Esophagus mucosa (tissue), 1 donor: ENCODE measurements at places on chromosomes 6 and 20.

DNA sequence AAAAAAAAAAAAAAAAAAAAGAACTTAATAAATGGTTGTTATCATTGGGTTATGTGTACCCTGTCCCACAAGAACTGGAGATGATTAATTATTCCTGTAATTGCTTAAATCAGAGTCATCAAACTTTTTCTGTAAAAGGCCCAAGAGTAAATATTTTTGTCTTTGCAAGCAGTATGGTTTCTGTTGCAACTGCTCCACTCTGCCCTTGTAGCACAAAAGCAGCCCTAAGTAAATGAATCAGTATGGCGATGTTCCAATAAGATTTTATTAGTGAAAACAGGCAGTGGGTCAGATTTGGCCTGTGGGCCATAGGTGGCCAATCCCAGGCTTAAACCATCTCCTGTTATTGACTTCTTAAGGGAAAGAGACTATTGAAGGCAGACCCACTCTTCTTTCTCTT, 252.7 kb downstream of the TSHZ2 start:
- no peak for ATAC-seq

- ATAC-seq: no peak
Measured at GRCh38 chr6:157912326-157912725, 69.3 kb upstream of the SYNJ2 start.

DNA sequence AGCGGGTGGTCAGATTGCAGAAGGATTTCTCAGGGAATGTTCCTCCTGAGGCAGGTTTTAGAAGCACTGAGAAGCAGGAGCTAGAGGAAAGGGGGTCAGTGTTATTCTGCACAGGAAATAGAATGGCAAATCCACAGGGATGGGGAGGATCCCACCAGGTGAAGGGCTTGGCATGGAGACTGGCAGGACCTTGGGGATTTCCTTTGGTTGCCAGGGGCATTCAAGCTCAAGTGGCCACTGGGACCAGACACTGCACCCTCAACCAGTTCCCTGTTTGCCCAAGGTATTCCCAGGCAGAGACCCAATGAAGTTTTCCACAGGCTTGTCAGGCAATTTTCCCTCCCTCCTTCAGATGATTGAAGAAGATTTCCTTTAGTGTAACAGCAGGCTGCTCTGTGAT, 123.2 kb upstream of the KCNK16 start:
- no peak for ATAC-seq

- ATAC-seq: no peak
Measured at GRCh38 chr20:54763366-54763765, 288.0 kb downstream of the DOK5 start.
